Kidney (tissue), 22 donors: ENCODE measurements at places on chromosomes 5 and 9. TPM values are rescaled to one million over a fixed set of nuclear protein-coding genes. Genes with fewer than 3 reads are reported as not detected.

DNA sequence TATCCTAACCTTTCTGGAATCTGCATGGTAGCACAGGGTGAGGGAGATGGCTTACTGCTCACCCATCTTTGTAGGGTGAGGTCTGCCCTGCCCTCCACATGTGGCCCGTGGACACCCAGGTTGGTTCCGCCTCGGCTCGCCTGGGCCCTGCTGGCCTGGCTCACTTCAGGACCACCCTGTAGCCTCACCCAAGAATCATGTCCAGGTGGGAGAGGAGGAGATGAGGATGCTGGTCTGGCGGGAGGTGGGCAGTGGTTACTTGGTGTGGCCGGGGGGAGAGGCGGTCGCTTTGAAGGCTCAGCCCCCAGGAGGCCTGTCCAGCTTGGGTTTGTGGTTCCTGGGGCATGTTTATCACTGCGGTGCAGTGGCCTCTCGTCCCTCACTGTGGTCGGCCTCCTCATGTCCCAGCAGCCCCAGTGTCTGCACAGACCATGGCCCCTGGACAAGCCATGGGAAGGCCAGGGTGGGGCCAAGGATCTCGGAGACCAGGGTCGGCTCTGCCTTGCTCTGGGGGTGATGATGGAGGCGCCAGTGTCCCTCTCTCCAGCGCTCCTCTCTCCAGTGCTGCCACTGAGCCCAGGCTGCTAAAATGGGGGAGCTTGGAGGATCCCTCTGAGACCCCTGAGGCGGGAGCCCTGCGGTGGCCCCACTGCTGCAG, 4.6 kb downstream of the OBP2B start:
- DNase-seq: no peak

DNA sequence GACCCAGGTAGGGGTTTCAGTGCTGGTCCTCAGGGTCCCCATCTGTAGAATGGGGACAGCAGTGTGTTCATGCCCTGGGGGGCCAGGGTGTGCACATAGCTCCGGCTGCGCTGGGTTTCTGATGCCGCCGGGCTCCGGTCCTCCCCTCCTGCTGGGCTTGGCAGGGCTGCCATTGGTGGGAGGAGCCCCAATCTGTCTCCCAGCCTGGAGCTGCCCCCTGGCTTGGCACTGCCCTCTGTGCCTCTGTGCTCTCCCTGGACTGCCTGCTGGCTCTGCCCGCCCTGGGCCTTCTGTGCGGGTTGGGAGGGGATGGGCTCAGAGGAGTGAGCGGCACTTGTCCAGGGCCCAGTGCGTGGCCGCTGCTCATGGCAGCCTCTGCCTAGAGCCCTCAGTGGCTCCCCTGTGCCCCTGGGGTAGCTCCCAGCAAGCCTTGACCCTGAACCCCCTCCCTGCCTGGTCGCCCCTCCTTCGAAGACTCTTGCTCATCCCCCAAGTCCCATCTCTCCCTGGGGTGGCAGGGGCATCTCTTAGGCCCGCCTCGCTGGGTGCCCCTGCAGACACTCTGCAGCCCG, 35.7 kb downstream of the RXRA start:
- DNase-seq: no peak

GRCh38 chr9:109427886-109428285, 70.2 kb downstream of the PTPN3 start:
- no peak for DNase-seq

DNA sequence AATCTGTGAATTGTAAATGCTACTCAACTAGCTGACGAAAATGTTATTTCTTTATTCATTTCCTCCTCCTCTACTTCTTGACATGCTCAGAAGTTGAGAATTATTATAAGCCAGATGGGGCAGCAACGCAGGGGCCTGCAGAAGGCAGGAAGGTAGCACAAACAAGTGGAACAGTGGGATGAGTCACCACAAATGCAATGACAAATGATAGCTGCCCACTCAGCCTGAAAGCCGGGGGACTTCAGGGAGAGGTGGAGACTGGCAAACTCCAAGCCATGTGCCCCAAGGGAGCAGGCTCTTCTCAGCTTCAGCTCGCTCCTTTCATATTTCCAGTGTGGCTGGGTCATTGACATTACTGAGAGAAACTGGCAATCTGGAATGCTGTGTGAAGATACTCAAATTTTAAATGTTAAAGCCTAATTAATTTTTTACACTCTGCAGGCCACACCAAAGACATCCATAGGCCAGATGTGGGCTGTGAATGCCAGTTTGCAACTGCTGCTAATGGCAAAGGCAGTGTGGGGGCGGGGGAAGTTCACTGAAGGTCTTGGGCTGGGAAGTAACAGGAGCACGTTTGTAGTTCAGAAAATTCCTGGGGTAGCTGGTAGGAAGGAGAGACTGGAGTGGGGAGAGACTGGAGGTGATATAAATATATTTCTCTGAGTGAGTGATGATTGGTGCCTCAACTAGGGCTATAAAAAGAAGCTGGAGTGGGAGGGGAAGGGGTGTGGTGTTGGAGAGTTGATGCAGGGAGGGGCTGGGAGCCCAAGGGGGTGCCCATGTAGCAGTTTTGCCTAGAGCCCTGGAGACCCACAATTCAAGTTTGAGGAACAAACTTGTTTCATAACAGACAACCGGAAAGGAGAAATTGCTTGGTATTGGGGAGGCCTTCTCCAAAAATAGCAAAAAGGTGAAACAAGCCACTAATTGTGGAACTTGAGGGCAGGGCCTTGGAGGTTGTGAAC, 20.8 kb upstream of the ADRB2 start:
- DNase-seq: peak; percentile 35

The ATP6V0E1 gene
- total RNA-seq: 352 TPM

The SLC36A3 gene
- total RNA-seq: not detected

The TAF1L gene
- total RNA-seq: not detected
